Choroid plexus epithelial cell (primary cell): ENCODE measurements at places on chromosomes 7 and 10.

DNA sequence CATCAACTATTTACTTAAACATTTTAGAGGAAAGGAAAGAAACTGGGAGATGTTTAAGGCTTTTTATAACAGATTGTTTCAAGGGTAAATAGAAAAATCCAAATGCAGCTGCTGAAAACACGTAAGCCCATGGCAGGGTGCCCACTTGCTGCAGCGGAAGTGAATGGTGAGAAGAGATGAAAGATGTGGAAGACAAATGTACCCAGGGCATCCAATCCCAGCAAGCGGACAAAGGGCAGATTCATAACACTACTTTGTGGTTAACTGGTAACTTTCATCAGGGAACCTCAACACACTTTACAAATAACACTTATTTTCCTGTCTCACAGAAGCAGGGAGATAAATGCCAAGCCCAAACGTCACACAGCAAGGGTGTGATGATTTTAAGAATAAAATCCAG is 358.4 kb downstream of the KCNMA1 start:
- DNase-seq = no peak

DNA sequence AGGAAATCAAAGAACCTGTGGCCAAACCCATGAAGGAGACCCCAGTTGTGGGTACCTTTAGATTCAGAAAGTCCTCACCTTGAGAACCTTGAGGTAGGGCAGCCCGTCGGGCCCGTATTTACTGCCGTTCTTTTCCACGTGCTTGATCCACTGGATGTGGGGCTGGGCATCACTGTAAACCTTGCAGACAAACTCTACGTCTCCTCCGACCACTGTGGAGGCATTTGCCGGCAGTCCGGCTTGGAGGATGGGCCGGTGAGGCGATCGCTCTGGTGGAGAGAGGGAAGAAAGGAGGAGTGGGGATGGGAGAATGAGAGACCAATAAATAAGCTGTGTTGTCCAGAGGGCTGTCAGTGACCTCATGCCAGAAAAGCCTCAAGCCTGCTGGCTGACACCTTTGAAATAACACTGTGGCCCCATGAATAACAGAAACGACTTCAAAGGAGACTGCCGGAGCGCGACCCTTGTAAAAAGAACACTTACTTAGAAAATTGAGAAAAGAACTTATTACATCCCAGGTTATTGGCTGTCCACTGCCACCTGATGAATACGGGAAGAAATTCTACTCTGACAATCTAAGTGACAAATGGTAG is 78.2 kb downstream of the FGFR2 start:
- DNase-seq = no peak

GRCh38 chr10:3700531-3701076 is 84.4 kb downstream of the KLF6 start:
- no peak for DNase-seq

GRCh38 chr10:70271996-70272924 is 11.5 kb downstream of the NPFFR1 start:
- DNase-seq = no peak

DNA sequence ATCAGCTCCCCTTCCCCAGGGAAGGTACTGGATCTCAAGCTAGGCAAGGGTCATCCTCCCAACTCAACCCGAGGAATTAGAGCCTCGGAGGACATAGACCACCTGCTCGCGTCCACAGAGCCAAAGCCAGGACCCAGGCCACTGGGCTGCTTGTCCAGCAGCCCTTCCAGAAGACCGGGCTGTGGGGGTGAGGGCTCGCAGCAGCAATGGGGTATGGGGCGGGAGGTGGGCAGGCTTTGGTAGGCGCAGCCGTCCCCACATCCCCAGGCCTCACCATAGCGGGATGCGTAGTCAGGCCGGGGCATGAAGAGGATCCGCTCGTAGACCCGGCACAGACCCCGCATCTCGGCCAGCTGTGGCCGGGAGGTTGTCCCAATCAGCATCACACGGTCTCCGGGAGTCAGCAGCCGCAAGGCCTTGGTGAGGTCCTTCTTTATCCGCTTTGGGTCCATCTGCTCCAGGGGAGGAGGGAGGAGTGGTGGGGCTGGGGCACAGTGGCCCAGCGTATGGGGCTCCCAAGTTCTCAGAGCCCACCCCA is 5.0 kb upstream of the ASB10 start:
- no peak for DNase-seq

DNA sequence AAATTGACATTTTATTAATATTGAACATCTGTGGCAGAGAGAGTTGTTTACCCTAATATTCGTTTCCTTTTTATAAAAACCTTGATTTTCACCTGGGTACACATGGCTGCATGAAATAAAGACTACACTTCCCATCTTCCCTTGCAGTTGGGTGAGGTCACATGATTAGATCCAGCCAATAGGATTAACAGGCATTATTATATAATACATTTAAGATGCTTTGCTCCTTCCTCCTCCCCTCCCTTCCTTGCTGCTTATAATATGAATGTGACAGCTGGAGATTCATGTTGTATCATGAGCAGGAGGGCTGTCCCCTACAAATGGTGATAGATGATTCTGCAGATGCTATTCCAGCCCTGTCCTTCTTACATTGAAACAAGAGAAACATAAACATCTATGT is 146.6 kb downstream of the SH2D4B start:
- DNase-seq = peak; percentile 63

GRCh38 chr7:33673029-33673700 is 232.2 kb upstream of the BMPER start:
- no peak for DNase-seq

DNA sequence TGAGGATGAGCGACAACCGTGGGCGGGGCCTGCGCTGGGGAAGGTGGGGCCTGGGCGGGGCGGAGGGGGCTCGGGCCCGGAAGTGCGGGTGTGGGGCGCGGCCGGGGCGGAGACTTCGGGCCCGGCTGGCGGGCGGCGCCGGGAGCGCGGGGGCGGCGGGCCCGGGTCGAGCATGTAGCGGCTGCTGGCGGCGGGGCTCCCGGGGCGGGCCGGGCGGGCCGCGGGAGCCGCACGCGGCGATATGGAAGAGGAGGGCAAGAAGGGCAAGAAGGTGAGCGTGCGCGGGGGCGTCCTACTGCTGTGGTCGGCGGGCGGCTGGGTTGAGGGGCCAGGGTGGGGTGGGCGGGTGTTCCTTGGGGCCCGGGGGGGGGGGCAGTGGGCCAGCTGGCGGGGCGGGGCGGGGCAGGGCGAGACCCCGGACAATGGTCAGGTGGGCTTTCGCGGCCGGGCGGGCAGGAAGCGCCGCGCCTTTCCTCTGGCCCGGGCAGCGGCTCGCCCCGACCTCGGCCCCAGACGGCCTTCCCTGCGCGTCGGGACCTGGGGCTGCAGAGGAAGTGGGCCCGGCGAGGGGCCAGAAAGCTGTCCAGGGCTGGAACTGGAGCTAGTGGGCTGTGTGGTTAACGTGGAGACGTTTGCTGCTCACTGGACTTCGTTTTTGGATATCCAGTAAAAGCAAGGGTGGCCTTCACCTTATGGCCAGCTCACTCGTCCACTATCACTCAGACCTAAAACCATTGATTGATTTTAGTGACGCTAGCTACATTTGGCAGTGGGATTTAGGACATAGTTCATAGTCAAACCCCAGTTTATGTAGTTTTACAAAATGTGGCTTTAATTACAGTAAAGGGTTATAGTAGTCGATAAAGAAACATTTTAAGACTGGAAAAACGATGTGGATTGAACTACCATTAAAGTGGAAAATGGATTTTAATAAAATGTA is at the start of gene CCM2:
CCM2 (plus strand) TSS at position 109 of the 940 bp plus-strand sequence; CDS start at position 242, 133 bp downstream.
- DNase-seq = peak; percentile 31

DNA sequence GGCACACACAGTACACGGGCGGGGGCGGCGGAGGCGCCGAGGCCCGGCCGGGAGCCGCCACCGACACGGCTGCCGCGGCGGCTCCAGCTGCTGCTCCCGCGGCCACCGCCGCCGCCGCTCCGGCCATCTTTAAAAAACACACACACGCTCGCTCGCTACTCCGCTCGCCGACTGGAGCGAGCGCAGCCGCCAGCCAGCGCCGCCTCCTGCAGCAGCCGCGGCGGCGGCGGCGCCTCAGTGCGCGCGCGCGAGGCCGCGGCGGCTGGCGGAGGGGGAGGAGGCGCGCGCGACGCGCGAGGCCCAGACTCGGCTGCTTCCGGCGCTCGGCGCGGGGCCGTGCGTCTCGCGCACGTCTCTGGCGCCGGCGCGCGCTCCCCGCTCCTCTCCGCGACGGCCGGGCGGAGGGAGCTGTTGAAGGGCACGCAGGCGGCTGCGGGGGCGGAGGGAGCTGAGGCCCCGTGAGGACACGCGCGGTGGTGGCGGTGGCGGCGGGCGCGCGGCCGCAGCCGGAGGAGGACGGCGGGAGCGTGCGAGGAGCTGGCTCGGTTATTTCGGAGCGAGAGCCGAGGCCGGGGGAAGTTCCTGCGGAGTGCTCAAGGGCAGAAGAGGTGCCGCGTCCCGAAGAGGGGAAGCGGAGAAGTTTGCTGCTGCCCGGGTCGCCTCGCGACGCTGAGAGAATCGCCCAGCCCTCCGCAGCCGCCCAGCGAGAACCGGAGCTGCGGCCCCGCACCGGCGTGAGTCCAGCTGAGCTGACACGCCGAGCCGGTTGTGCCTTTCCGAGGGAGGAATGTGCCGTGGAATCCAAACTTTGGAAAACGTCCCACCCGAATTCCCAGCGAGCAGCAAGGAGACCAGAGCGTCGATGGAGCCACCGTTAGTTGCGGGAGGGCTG is at the start of gene KDM7A:
KDM7A (minus strand) TSS at position 173 of the 892 bp plus-strand sequence; CDS start at position 127, 46 bp downstream.
- peak; percentile 92 for DNase-seq

DNA sequence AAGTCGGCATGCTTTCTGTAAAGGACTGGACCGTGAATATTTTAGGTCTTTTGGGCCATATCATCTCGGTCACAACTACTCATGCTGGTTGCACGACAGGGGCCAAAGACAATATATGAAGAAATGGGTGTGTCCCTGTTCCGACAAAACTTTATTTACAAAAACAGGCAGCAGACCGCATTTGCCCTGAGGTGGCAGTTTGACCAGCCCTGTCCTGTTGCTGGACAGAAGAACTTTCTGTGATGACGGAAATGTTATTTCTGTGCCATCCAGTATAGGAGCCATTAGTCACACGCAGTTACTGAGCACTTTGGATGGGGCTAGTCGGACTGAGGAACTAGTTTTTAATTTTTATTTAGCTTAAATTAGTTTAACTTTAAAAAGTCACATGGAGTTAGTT is 112.8 kb upstream of the CARD11 start:
- DNase-seq = no peak

DNA sequence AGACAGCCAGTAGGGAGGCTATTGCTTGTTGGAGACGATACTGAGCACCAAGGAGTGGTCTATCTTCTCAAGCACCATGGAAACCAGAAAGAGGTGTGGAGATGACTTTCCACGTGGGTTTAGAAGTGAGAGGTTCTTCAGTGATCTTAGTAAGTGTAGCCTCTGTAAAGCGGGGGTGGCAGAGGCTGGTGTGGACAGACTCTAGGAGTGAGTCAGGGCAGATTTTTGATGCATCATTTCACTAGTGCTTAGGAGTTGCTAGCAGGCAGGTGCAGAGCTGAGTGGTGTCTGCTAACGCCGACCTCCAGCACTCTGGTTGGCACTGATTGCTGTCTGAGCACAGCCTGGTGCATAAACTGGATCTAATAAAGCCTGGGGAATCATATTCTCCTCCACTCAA is 78.4 kb upstream of the ADO start:
- DNase-seq = no peak

DNA sequence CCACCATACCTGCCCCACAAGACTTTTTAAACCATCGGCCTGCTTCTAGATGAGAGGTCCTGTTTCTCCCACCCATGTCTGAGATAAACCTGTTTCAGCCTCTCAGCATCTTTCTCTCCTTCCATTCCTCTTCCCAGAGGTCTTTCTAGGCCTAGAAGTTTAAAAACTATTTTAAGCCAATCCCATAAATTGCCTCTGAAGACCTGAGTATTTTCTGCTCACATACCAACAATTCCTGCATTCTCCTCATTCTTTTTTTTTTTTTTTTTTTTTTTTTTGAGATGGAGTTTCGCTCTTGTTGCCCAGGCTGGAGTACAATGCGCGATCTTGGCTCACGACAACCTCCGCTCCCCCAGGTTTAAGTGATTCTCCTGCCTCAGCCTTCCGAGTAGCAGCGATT is 262.9 kb upstream of the AUTS2 start:
- no peak for DNase-seq

GRCh38 chr10:47322300-47323061 is at the start of gene GDF2:
Gene GDF2, plus strand, starts transcription at chr10:47322454. Its CDS starts 215 bp downstream, at chr10:47322669.
- DNase-seq = no peak

DNA sequence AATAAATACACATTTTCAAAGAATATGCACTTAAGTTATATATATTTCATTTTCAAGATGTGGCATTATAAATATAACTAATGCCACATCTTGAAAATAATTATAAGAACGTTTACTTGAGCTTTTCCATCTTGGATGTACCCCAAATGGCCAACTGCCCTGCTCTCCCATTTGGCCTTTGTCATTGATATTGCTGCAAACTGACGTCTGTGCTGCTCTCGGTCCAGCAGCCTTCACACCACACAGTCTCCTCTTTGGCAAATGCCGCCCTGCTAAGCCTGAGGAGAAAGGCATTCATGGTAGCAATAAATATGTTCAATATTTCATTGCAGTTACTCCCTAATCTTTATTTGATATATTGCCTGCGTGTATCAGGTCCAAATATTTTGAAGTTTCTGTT is 384.6 kb upstream of the ADARB2 start:
- DNase-seq = no peak

DNA sequence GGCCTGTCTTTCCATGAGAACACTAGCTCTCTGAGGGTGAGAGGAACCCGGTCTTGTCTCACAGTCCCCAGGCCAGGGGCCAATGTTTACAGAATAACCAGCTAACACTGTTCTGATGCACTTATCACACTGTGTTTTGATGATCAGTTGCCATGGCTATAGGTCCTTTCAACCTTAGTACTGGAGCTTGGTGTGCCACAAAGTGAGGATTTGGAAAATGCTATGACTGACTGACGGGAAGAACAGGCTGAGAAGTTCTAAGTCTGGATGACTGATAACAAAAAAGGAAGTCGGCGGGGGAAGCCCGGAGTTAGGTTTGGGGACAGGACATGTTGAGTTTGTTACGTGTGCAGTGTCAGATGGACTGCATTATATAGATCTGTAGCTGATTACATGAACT is 141.8 kb downstream of the CTTNBP2 start:
- no peak for DNase-seq

GRCh38 chr7:140512317-140513000 is 33.2 kb upstream of the MKRN1 start:
- DNase-seq = peak; percentile 36

DNA sequence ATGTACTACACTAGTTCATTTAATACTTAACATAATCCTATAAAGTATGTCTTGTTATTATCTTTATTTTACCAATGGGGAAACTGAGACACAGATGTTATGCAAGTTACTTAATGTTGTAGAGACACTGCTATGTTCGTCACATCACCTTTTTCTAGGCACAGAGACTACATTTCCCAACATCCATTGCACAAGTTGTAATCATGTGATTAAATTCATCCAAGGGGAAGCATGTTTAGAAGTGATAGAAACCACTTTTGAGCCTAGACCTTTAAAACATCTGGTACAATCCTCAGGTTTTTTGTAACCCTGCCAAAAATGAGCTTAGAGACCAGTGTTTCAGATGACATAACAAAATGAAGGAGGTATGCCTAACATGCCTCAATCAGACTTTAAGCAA is 386.8 kb upstream of the HPS1 start:
- DNase-seq = no peak

- DNase-seq = no peak
Measured at GRCh38 chr7:103121641-103122040, 27.3 kb downstream of the NAPEPLD start.
